ENCODE measurements at places on chromosomes 4 and X.

GRCh38 chr4:164892018-164892417 is 15.0 kb downstream of the APELA start:
- DNase-seq = no peak

- no peak for DNase-seq
These were observed 331.4 kb downstream of the PCDH7 start for GRCh38 chr4:31051565-31051964.

GRCh38 chrX:153475271-153475670 is 4.9 kb upstream of the HAUS7 start:
- no peak for DNase-seq

GRCh38 chr4:128177498-128177897 is 110.1 kb downstream of the PGRMC2 start:
- no peak for DNase-seq

DNA sequence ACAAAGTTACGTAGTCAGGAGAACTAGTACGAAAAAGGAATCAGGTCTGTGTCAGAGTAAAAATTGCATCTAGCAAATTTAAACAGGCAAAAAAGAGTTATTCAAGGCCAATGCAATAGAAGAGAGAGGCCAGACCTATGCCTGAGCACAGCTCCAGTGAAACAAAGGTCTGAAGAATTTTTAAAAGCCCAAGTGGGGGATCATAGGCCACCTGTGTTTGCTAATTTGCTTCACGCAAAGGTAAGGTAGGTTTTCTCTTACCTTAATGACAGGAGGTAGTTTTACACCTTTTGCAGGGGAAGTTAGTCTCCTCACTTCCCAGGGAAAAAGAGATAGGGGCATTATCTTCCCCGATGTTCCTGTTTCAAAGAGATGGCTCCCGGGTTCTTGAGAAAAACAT is 448.6 kb upstream of the TECRL start:
- DNase-seq = no peak

- no peak for DNase-seq
These were observed 117.8 kb upstream of the NOCT start for GRCh38 chr4:138897811-138898226.

DNA sequence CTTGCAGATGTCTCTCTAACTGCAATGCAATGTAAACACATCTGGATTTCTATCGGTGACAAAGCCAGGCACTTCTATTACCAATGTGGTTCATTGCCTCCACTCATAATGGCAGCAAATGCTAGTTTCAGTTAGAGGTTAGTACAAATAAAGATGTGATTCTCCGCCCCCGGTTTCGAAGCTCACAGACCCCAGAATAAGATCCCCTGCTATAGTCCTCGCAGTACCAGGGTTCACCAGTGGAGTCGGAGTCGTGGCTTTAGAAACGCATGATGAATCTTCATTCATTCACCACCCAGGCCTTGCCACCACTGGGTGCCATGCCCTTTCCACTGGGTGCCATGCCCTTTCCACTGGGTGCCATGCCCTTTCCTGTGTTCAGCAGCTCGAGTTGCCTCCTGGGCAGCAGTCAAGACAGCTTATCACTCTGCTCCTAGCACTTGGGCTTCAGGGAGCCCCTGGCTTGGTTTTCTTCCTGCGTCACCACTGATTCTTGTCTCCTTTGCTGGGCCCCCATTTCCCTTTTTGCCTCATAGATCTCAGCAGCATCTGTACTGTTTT is 3.5 kb upstream of the NAA10 start:
- no peak for DNase-seq

DNA sequence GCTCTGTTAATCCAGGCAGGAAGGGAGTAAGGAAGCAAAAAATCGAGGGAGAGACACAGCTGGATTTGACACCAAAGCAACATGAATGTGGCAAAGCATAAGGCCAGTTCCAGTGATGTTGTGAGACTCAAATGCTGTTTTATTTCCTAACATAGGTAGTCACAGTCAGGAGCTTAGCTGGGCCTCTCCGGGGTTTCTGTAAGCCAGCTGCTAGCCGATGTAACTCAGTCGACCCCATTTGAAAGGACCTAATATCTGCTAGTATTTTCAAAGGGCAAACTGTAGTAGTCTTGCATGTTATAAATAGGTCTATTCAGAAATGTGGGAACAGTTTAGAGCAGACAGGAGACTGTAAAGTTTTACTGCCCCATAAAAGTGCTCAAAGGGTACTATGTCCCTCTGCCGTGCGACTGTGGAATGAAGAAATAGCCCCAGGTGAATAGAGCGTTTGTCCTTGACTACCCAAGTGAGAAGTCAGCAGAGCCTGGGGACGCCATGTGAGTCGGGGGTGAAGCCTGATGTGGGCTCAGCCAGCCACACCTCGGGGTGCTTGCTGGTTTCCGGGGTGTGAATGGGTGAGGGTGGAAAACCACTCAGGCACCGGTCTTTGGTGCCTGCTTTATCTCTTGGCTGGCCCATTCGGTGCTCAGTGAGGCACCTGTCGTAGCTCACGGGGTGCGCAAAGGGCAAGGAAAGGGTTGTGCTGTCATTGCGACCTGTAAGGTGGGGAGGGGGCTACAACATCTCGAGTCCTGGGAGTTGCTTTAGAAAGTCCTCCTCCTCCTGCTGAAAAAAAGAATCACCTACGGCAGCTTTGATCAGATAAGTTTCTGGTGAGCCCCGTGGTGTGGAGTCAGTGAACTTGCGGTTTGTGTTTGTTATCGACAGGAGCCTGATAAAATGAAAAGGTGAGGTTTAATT is 745 bp downstream of the TRIM2 start:
- no peak for DNase-seq

DNA sequence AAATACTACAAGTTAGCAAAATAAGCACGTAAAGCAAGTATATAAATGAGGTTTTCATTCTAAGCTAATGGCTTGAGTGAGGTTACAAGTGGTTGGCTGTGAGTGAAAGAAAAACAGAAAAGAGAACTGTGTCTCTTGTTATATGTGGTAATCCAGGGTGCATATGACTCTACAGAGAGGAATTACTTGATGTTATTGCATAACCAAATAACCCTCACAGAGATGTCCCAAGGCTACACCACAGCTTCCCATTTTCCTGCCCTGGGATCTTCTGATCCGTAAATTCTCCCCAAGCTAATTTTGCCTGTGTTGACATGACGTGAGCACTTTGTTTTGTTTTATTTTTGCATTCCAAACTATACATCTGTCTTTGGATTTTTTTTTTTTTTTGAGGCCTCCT is 470.0 kb upstream of the INTU start:
- no peak for DNase-seq

- no peak for DNase-seq
These were observed 6.9 kb upstream of the HAND2 start for GRCh38 chr4:173536808-173537429.

- no peak for DNase-seq
These were observed 58.6 kb downstream of the ABLIM2 start for GRCh38 chr4:8099981-8100464.

DNA sequence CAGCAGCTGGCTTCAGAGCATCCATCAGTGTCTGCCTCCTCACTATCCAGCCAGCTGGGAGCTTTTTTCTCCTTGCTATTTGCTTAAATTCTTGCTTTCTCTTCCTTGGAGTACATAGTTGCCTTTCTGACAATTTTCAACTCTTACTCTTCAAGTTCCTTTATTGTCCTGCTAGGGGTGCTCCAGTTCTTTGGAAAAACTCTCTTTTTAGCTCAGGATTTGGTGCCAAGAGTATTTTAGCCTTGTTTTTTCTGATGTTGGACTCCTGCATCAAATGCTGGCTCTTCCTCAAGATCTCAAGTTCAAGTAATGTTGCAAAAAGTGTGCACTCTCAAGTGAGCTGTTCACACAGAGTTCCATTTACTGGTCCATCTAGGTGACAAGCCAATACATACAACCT is 126.4 kb downstream of the KDR start:
- DNase-seq = no peak

GRCh38 chrX:784829-785228 is 154.2 kb downstream of the SHOX start:
- DNase-seq = no peak

DNA sequence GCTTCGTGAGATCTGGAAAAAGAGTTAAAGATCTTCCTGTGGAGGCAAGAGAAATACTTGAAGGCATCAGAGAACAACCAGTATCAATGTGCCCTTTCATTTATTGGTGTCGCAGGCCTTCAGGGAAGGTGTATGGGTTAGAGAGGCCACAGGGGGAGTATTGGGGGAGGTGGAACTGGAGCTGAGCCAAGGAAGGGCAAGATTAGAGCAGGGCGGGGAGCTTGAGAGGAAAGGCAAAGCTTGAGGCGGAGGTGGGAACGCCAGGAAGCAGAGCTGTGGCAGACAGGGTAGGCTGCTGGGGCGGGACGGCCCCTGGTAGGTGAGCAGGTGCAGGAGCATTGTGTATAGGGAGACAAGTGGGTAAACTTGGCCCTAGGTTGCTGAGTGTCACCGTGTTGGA is 329.9 kb downstream of the ARHGAP10 start:
- no peak for DNase-seq

- DNase-seq = no peak
These were observed 67.8 kb upstream of the SORBS2 start for GRCh38 chr4:185879666-185880312.

DNA sequence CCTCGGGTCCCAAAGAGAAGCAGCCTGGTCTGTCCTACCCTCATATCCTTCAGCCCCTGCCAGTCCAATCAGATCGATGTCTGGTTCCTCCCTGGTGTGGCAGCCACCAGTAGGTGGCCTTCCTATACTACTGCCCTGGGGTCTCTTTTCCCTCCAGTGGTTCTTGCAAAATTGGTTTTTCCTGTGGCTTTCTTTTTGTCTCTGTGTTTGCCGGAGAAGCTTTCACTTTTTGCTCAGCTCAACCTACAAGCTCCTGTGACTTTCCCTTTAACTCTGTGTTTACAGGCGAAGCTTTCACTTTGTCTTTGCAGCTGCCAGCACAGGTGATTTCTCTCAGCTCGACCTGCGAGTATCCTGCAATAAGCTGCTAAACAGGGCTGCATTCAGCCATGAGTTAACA is 46.8 kb downstream of the UGT2A3 start:
- no peak for DNase-seq

DNA sequence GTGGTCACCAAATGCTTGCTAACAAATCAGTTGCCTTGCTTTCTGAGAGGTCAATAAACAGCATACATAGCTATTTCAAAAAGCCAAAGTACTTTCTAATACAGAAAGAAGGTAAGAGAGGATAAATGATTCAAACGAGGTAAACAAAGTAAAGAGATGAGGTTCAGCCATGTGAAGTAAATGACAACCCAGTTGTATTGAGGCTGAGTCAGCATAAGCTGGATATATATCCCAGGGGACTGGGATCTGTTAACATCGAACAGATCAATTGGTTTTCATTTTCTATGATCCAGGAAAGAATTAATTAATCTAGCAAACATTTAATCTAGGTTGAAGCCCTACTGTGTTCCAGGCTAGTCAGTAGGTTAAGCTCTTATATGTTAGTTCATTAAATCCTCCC is 97.3 kb upstream of the GRIA3 start:
- no peak for DNase-seq

DNA sequence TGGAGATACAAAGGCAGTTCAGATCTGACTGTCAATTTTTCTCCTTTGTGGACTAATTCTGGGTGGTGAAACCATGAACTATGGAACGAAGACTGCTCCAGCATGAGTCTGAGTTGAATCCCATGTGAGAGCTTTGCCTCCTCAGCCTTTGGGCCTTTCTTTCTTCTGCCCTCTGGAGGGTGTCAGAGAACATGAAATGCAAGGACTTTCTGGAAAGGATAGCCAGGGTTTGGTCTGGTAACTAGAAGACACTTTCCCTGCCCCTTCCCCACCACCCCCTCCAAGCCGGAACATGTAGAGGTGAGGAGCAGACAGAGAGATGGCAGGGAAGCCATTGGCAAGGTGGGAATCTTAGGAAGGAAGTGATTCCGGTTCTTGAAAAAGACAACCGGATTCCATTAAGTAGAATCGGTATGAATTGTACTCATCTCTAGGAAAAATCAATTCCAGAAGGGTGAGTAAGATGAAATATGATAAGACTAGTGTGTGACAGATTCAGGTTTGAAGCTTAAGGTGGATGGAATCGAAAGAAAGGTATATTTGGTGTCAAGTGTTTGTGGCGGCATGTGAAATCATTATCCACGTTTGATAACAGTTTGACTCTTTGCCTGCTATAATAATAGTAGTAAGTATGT is 19.0 kb downstream of the FHL1 start:
- no peak for DNase-seq
